Myocyte (in vitro differentiated cells): ENCODE measurements at places on chromosomes 7 and 10.

DNA sequence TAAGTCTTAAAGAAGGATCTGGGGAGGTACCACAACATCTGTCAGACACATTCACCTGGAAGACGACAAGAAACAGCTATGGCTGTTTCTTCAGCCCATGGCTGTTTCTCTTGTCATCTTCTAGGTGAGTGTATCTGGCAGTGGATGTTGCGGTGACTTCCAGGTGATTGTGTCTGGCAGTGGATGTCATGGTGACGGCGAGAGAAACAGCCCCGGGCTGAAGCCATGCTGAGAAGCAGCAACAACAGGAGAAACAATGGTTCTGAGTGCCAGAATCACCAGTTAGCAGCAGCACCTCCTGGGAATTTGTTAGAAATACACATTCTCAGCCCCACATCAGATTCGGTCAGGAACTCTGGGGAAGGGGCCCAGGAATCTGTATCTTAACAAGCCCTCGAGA, 68.6 kb upstream of the SYPL1 start:
- no peak for DNase-seq

- DNase-seq: no peak
These were observed 478.2 kb upstream of the LRRN3 start for GRCh38 chr7:110612680-110613079.

- no peak for DNase-seq
These were observed 123.1 kb downstream of the POLR1F start for GRCh38 chr7:19585761-19586160.

- no peak for DNase-seq
These were observed 207.3 kb upstream of the POT1 start for GRCh38 chr7:125136755-125137532.

DNA sequence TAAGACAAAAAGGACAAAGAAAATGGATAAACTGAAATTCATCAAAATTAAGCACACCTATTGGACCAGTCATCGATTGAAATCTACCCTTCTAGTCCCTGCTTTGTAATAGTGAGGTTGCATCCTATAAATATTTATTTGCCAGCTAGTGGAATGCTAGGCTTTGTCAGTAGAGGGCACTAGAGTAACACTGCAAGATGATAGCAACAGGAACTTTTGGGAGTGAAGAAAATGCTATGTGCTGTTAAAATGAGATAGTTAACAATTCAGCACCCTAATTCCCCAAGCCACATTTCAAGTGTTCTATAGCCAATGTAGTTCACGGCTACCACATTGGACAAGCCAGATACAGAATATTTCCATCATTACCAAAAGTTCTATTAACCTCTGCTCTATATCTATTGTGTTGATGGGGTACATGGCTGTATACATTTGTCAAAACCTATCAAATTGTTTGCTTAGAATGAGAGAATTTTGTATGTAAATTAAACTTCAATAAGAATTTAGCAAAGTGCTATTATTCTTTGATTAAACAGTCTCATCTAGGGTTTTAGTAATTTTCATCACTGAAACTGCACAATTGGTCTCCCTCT, 69.8 kb downstream of the LSMEM1 start:
- peak; percentile 78 for DNase-seq

GRCh38 chr7:95055295-95055694, 147.9 kb downstream of the PPP1R9A start:
- DNase-seq: no peak

DNA sequence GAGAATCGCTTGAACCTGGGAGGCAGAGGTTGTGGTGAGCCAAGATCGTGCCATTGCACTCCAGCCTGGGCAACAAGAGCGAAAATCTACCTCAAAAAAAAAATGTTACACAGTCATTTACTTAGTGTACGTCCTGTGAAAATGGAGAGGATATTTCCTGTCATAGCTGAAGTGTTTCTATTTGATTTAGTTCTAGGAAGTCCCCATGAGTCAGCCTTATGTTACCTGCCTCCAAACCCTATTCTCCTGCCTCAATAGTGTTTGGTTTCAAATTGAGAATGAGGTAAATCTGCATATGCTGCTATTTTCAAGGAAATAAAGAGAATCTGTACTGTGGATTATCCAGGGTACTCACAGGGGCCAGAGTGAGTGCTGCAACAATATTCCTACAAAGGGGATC, 1284.5 kb upstream of the AUTS2 start:
- DNase-seq: no peak

GRCh38 chr7:111942450-111943081, 263.6 kb downstream of the DOCK4 start:
- no peak for DNase-seq

DNA sequence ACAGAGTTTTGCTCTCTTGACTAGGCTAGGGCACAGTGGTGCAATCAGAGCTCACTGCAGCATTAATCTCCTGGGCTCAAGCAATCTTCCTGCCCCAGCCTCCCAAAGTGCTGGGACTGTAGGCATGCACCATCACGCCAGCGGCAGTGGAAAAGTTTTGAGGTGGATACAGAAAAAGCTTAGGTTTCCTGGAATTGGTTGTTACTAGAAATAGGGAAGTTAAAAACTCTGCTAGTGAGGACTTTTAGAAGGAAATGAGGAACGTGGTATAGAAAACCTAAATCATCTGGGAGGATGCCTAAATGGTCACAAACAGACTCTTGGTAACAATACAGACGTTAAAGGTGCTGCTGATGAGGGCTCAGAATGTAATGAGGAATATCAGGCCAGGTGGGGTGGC, 10.9 kb upstream of the SNX8 start:
- DNase-seq: no peak

- no peak for DNase-seq
These were observed 176.5 kb downstream of the TNS3 start for GRCh38 chr7:47405286-47405904.

DNA sequence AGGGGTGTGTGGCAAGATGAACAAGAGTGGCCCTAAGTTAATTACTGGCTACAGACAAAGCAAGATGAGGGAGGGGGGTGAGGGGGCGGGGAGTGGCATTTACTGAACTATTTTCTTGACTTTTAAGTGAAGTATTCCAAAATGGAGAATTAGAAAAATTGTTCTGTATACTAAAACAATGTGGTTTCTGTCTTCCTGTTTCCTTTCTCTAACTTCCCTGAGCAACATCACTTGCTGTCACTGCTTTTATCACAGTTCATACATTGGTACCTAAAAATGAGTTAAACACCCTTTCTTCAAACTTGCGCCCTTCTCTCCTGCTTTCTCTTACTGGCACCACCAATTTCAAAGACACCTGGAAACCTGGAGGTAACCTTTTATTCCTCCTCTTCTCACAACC, 21.6 kb downstream of the PDZD8 start:
- no peak for DNase-seq

DNA sequence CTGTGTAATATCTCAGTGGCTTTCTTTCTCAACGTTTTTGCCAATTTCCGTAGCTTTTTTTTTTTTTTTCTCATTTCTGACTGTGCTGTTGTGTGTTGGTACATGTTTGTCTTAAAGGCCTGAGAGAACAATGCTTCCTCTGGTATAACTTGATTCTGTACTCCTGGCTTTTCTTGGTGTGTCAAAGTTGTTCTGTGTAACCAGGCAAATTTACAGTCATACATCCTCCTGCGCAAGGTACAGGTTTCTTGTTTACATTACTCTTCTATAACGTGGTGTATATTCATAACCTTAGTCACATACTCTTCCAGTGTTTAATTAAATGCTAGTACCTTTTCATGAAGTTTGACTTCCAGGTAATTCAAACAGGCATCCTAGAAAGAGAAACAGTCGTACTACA, 8.3 kb upstream of the ARHGAP12 start:
- no peak for DNase-seq

GRCh38 chr10:31090894-31091607, 59.4 kb upstream of the ZNF438 start:
- DNase-seq: no peak

- no peak for DNase-seq
These were observed 118.7 kb upstream of the LAMB4 start for GRCh38 chr7:108248821-108249220.

DNA sequence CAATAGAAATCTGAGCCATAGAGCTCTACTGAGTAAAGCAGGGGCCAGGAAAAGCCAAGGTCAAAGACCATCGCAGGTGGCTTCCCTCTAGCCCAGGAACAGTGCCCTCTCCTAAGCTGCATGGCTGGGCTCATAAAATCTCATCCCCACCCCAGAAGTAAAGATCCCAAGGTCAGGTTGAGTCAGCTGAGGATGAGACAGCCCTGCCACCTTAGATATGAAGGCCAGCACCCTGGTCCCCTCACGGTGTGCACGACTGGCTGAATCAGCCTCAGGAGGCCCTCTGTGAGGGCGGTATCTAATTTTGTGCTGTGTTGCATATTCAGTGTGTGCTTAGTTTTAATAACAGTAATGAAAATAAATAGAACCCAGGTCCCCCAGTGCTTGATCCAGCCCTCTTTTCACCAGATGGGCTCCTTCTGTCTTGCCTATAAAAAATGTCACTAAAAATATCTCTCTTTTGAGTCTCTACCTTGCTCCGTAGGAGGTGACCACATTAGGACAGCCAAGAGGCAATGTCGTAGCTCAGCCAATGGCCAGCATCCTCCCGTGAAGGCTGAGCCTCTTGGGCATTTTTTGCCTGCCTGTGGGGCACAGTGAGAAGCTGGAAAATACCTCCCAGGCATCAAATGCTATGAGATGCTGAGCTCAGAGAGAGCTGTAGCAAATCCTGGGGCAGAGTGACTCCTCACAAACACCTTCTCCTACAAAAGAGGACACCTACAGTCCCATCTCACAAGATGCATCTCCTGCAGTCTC, 424.0 kb downstream of the PLXNA4 start:
- no peak for DNase-seq

- peak; percentile 44 for DNase-seq
These were observed 81.3 kb downstream of the VWDE start for GRCh38 chr7:12322284-12322902.

DNA sequence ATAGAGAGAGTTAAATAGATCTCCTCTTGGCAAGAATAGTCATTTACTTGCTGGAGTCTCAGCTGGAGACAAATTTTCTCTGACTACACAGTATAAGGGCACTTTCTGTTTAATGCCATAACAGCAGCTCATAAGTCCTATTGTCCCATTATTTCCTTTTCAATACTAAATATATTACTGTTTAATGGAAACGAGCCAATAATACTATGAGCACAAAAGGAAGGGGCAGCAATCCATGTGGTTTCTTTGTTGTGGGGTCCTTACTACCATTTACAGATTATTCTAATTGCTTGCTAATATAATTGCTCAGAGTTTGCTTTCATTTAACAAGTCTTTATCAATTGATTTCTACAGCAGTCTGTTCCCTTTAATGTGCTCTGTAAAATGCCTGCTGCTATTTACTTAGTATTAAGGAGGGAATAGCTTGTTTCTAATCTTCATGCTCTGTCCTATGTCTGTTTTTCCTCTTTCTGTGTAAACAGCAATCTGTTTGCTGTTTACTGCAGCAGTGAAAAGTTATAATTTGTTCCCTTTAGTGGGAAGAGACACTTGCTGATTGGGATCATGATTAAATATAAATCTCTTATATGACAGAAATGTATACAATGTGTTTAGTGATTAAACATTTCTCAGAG, 296.2 kb upstream of the SMIM30 start:
- no peak for DNase-seq

GRCh38 chr7:157618823-157619606, 282.2 kb downstream of the DNAJB6 start:
- DNase-seq: no peak

DNA sequence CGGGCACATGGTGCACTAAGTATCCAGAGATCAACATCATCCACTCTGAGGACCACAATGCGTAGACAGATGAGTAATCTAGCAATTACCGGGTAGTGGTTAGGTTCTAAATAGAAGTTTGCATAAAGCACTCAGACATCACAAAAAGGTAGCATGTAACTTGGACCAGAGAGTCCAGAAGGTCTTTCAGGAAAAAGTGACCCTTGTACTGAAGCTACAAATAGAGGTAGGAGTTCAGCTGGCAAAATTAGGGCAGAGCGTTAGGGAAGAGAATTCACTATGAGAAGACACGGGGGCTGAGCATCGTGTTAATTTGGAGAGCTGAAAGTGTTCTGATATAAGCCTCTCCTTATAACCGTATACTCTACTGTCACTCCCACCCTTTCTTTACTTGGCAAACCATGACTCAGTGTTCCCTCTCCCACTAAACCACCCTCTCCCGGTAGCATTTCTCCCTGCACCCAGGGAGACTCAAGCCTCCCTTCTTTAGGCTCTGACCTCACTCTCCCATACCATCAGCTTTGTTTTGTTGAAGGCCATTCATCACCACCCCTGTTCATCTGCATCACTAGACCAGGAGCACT, 222.2 kb upstream of the FZD1 start:
- DNase-seq: no peak
